ENCODE measurements at places on chromosomes 5 and 9. TPM values are rescaled to one million over a fixed set of nuclear protein-coding genes. Genes with fewer than 3 reads are reported as not detected.

The TRIM14 gene
- total RNA-seq = 7.5 TPM

GRCh38 chr5:56699538-56699937, 115.8 kb upstream of the MAP3K1 start:
- ATAC-seq = no peak

DNA sequence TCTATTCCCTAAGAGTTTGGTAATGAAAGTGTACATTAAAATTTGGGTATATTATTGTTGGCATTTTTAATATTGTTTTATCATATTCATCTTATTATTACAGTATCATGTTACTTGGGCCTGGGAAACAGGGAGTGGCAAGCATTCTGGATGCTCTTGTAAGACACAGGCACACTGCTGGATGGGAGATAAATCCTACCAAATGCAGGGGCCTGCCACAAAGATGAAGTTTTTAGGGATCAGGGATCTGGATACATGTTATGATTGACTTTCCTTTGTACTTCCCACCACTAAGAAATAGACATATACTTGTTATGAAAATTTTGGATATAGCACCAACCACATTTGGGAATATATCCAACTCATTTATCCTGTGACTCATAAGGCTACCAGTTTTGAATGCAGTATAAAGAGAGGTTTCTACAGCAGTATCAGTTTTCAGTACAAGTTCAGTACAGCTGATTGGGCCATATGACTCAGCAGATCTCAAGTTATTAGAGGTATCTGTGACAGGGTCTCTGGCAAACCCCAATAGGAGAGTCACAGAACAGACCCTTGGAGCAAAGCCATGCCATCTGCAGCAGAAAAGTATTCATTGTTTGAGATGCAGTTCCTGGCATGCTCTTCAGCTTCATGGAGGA, 360.1 kb downstream of the DMAC1 start:
- no peak for ATAC-seq

DNA sequence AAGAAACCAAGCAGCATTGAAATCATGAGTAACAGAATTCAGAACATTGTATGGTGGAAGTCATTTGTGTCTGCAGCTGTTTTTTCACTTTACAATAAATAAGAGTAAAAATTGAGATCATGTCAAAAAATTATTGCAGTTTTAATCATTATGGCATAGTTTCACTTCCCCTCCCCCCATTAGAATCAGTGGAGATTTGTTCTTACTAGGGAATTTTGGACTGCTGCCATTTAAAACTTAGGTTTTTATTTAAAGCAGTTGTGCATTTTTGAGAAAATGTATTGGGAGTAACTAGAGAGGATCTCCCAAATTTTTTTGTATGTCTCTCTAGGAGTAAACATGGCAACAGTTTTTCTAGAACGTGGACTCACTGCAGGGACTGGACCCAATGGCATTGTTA, 20.4 kb downstream of the GTF3C4 start:
- no peak for ATAC-seq

The NR2F1-AS1 gene
- 7.0 TPM for total RNA-seq
